Hematopoietic multipotent progenitor cell treated with erythropoietin and hydrocortisone succinate and interleukin-3 and kit ligand, for 4 days (in vitro differentiated cells): ENCODE measurements at places on chromosomes 11 and 22.
A peak's percentile ranks its signal among the peaks of the same experiment; 100 is the strongest.

GRCh38 chr11:44110231-44110679 lies 14.8 kb downstream of the EXT2 start:
- peak; percentile 81 for DNase-seq

GRCh38 chr22:50471962-50472361 lies 2.9 kb downstream of the SBF1 start:
- DNase-seq, result no peak

DNA sequence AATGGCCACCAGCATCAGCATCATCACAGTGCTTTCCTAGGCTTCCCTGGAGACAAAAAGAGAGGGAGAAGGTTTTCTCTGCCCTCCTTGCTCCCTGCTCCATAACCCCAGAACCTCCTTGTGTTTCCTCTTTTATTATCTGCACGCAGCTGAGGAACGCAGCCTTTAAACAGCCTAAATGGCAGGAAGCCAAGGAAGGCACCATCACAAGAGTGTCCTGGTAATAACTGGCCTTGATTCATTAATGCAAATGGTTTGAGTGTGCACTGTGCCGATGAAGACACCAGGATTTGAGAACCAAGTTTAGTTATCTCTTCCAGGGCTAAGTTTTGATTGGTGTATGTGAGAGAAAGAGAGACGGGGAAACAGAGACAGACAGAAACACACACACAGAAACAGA lies 29.4 kb upstream of the DRD2 start:
- DNase-seq, result no peak

GRCh38 chr22:26785932-26786331 lies 128.5 kb downstream of the MIAT start:
- peak; percentile 25 for DNase-seq

GRCh38 chr11:44096360-44097185 lies 1.1 kb downstream of the EXT2 start:
- peak; percentile 13 for DNase-seq

DNA sequence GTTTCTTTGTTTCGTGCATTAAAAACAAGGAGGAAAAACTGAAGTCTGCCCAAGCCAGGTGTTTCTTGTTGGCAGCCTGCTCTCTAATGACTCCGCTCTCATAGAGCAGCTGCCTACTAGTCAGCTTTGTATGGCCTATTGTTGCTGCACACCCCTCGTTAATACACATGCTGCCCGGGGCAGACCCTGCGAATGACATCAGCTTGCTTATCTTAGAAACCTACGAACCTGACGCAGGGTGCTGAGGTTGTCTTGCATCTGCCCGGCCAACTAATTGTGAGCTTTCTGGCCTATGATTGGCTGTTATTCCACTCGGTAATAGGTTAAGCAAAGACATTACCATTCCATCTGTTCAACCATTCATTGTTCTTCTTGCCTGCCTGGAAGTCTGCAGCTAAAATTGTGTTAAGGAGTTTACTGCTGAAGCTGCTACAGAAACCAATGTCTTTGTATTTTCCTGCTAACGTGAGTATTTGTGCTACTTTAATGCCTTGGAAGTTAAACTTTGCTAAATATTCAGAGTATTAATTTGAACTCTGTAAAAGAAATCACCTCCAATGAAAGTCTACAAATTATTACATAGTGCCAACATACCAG lies 37.5 kb downstream of the ZC3H12C start:
- no peak for DNase-seq

DNA sequence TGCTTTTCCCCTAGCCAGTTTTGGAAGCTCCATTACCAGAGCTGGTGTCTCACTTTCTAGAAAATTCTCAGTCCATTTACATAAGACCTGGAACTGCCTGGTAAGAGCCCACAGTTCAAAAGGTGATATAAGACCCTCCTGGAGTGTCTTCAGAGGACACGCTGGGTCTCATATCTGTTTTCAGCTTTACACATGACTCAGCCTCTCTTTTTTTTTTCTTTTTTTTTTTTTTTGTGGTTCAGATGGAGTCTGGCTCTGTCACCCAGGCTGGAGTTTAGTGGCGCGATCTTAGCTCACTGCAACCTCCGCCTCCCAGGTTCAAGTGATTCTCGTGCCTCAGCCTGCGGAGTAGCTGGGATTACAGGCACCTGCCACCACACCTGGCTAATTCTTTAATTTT lies 30.7 kb downstream of the WEE1 start:
- peak; percentile 66 for DNase-seq

- DNase-seq, result peak; percentile 48
Observed at GRCh38 chr22:28917747-28918549, 34.6 kb downstream of the ZNRF3 start.

DNA sequence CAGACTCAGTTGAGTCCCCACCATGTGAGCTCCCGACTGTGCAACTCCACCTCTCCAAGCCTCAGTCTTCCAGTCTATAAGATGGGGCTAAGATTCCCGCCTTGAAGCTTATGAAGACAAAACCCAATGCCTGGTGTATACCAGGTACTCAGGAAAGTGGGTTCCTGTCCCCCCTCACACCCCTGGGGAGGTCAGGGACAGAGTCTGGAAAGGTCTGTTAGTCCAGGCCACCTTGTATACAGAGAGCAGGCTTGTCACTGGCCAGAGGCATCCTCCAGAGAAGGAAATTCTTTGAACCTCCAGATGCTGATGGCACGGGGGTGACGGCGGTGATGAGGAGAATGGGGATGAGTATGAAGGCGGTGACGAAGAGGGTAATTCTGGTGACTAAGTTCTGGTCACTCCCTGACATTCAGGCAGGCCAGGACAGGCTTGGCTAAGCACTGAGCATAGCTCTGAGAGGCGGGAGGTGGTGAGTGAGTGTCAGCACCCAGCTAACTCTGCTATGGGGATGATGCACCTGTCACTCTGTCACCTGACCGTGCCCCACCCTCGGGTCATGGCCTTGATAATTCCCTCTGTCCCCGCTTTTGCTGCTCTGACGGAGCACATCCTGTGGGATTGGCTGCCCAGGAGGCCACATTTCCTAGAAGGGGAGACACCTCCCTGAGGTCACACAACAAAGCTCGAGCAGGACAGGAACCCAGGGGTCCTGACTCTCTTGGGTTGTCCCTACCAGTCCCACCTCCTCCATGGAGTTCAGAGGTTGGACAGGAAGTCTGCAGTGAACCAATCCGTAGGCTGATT lies 30.9 kb upstream of the CSNK1E start:
- DNase-seq, result no peak

GRCh38 chr11:103546236-103546635 lies 437.0 kb downstream of the DYNC2H1 start:
- no peak for DNase-seq

GRCh38 chr11:72629266-72629665 lies 45.0 kb downstream of the PDE2A start:
- no peak for DNase-seq

- no peak for DNase-seq
Observed at GRCh38 chr22:49856343-49856742, 2.7 kb downstream of the ZBED4 start.

DNA sequence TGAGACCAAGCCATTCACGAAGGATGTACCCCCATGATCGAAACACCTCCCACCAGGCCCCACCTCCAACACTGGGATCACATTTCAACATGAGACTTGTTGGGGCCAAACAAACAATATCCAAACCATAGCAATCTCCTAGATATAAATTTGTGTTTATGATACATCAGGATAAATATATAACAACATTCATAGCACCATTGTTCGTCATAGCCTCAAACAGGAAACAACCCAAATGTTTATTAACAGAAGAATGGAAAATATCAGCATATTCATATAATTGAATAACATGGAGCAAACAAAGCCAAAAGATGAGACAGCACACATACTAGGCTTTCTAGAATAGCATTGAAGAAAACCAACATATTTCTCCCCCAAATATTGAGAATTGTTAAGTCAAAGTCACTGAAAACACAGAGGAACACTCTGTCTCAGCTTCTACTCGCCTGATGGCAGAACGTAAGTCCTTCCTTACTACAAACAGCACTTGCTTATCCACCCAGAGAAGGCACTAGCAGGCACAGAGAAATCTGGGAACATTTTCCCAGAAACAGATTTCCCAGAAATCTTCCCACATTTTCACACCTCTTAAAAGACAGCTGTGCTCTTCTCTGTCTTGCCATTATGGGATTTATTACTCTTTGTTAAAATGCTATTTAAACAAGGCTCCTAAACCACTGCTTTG lies 8.1 kb upstream of the GDPD4 start:
- no peak for DNase-seq

DNA sequence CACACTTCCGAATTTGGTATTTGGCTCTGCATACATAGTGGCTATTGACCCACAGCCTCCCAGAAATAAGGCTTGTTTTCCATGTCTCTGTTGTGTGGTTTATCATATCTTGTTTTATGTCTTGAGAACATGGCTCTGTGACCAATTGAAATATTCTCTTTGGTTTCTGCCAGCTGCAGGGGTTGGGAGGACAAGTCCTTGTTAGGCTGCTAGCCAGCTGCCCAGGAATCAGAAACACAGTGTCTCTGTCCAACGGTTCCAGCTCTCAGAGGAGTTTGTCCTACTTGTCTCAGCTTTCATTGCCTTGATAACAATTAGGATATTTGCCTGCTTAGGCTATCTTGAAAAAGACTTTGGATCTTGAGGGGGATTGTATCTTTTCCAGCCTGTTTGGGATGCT lies 6.0 kb upstream of the SLC7A4 start:
- no peak for DNase-seq

- no peak for DNase-seq
Observed at GRCh38 chr11:79396674-79397073, 44.2 kb downstream of the TENM4 start.

GRCh38 chr11:121437018-121437685 lies 15.0 kb upstream of the SORL1 start:
- peak; percentile 40 for DNase-seq

DNA sequence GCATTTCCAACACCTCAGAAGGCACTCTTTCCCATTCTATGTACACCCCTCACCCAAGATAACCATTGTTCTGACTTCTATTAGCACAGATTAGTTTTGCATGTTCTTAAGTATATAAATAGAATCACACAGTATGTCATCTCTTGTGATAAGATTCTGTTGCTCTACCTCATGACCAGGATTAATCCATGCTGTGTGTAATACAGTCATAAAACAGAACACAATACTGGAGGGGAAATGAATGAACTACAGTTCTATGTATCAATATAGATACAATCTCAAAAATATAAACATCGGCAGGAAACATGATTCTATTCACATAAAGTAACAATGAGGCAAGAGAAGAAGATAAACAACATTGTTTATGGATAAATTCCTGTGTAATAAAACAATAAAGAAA lies 151.5 kb downstream of the ATG16L2 start:
- no peak for DNase-seq

DNA sequence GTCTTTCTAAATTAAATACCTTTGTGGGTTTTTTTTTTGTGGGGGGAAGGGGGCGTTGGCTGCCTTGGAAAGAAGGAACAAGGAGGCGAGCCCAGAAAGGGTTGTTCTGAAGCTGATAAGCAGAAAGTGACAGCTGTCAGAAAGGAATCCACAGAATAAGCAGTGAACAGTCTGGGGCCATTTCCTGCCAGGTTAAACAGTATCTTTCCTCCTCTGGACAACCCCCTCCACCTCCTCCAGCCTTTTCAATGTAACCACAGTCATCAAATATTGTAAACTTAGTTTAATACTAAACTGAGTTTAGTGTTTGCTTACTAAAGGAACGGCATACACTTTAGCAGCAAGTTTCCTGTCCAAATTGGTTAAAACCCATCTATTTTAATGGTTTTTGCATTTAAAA lies 271.2 kb upstream of the SYN3 start:
- DNase-seq, result peak; percentile 40

DNA sequence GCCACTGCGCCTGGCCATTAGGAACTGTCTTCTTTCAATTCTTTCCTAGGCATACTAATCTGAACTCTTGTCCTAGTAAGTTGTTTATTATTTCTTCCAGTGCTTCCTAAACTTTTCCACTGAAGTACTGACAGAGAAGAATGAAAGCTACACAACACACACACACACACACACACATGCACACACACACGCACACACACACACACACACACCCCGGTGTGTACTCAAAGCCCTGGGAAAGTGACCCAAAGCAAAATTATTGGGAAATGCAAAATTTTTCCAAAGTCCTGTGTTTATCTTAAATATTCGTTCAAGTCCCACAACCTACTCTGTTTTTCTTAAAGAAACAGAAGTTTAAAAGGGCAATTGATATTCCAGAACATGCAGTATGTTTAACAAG lies 19.4 kb upstream of the SIK2 start:
- DNase-seq, result no peak

DNA sequence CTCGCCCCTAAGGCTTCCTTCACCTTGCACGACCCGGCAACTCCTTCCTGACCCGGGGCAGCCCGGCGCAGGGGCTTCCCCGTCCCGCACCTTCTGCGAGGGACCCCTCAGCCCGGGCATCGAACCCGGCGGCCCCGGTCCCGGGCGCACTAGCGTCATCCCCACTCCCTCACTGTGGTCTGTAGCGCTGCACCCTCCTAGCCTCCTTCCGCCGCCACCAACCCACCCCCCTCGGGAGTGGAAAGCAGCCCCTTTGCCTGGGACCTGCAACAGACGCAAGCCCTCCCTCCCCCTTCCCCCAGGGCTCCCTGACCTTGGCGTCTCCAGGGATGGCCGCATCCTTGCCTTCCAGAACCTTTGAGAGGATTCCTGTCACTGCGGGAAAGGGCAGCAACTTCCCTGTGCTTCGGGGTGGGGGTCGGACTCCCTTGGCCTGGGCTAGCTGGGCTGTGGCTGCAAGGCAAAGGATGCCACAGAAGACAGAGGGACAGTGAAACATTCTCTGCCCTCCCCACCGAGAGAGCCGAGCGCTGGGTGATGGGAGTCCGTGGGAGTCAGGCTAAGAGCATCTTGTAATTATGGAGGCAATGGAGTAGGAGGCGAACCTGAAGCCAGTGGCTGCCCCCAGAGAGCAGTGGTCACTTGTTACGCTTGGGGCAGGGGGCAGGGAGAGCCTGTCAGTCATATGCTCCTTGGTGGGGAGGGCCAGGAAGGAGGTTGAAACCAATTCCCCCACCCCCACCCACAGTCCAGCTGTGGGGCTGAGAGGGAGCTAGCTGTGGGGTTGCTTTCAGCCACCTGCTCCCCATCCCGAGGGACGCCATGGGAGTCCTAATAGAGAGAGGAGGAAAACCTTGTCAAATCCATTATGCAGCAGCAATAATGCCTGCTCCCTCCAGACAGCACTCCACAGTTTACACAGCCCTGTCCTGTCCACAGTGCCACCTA lies 920 bp downstream of the TMEM132A start:
- DNase-seq, result no peak

- DNase-seq, result no peak
Observed at GRCh38 chr22:23205339-23206049, 25.2 kb downstream of the BCR start.

DNA sequence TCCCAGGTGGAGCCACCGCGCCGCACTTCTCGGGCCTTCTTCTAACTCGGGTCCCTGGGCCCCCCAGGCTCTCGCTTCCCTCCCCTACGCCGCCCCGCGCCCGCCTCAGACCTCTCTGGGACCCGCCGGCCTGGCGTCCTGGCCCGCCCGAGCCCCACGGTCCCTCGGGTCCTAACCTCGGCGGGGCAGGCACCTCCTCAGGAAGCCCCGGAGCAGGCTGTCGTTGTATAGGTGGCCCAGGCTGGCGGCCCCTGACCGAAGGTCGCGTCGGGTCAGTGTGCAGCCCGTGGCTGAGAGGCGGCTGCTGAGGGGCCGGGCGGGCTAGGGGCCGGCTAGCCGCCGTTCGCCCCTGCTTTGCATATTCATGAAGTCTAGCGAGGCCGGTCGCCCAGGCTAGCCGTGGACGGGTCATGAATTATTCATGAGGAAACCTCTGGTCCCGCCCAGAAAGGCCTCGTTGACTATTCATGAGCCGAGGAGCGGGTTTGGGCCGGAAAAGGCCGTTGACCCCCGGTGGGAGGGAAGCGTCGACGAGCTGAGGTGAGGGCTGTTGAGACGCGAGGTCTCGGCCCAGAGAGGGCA lies at the start of gene HORMAD2:
Gene HORMAD2, plus strand, starts transcription at position 513 of the 582 bp plus-strand sequence. CDS start 13,489 bp downstream, outside the sequence.
- DNase-seq, result peak; percentile 49
